ENCODE measurements at places on chromosomes 13 and 19.

- peak; percentile 43 for DNase-seq
Observed at GRCh38 chr19:14561847-14562351, 10.0 kb downstream of the NDUFB7 start.

GRCh38 chr19:1362387-1363257 lies 21.1 kb upstream of the NDUFS7 start:
- DNase-seq: no peak

DNA sequence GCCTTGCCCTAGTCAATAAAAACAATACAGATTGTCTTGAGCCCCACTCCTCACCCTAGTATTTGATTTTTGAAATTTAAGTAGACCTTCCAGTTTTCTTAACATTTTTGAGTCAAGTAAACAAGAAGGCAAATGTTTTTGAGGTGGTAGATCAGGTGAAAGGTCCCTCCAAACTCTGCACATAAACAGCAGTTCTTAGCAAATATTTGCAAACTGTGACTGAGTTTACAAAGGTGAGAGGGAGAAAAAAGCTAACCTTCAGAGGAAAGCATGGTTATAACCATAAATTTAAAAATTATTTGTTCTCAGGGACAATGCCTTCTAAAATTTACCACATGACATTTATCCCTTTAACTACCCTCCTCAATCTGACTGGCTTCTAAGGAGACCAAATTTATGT lies 84.6 kb upstream of the PCDH17 start:
- DNase-seq: no peak

DNA sequence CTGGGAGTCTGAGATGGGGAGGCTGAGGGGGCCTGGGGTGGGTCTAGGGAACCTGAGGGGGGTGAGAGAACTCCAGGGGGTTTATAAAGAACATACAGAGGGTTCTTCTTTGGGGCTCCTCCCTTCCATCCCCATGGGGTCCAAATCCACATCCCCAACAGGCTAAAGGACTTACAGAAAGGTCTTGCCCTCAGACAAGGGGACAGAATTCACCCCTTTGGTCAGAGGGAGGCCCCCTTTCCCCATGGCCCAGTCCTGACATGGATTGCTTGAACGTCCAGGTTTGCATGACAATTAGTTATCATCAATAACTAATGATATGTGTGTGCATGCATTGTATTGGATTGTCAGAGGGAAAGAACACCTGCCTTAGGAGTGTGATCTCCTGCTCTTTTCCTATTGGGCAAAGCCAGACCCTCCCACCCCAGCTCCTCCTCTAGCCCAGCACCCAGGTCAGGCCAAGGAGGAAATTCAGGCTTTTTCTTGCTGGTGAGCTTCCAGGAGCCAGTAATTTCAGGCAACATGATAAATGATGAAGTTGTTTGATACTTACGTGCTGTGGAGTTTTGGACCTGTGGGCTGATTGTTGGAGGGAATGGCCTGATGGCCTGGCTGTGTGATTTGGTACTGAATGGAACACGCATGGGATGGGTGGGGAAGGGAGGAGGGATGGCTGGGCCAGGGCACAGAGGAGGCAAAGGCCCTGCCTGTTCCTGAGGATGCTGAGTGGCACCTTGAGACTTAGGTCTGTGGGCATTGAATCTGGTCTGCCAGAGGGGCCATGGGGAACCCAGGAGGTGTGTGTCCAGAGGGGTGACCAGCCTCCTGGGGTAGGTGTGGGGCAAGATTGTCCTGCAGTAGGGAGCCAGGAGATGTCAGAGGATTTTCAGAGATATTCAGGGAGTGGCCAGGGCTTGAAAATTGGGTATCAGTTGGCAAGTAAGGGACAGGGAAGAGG lies 1.1 kb downstream of the KLHL26 start:
- DNase-seq: no peak

DNA sequence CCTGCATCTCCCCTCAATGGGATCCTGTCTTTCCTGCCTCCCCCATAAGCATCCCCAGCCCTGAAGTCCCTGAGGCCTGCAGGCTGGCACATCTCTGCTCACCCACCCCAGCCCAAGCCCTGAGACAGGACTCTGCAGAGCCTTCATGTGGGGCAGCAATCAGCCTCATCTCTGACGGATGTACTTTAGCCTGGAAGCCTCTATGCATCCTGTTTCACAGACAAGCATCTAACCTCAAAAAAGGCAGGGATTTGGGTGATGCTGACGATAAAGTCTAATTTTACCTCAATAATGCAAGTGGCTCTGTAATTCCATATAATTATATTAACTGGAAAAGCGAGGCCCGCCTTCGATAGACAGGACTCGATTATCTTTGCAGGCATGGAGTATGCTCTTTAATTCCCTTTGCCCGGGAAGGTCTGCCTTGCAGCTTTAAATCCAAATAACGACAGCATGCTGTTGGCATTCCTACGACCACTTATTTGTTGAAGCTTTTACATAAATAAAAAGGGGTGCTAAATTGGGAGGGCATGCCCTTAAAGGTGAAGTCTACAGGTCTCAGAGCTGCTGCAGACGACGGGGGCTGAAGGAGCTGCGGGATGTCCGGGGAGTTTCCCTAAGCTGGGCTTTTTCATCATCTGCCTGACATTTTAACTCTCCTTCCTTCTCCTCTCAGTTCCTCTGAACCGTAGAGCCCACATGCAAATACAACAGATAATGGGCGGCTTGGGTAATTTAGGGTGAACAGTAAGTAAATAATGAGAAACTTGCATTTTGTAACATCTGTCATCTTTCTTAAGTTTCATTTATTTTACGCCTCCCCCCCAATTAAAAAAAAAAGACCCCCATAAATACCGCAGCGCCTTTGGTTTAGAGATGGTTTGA lies 211.5 kb downstream of the URI1 start:
- no peak for DNase-seq

DNA sequence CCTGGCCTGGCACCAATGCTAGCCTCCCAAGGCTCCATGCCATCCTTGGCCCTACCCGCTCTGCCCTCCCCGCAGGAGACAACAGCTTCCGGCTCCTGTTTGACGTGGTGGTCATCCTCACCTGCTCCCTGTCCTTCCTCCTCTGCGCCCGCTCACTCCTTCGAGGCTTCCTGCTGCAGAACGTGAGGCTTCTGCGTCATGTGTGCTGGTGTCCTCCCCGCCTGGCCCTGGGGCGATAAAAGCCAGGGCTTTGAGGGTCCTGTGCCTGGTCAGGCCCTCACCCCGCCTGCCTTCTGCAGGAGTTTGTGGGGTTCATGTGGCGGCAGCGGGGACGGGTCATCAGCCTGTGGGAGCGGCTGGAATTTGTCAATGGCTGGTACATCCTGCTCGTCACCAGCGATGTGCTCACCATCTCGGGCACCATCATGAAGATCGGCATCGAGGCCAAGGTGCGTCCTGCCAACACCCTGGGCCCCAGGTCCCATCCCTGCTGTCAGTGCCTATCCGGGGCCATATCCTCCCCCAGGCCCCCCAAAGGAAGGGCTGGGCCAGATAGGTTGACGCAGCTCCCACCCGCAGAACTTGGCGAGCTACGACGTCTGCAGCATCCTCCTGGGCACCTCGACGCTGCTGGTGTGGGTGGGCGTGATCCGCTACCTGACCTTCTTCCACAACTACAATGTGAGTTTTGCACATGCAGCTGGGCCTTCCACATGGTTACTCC lies 6.3 kb downstream of the MCOLN1 start:
- no peak for DNase-seq

- DNase-seq: no peak
Observed at GRCh38 chr13:71469626-71470025, 397.4 kb downstream of the DACH1 start.

DNA sequence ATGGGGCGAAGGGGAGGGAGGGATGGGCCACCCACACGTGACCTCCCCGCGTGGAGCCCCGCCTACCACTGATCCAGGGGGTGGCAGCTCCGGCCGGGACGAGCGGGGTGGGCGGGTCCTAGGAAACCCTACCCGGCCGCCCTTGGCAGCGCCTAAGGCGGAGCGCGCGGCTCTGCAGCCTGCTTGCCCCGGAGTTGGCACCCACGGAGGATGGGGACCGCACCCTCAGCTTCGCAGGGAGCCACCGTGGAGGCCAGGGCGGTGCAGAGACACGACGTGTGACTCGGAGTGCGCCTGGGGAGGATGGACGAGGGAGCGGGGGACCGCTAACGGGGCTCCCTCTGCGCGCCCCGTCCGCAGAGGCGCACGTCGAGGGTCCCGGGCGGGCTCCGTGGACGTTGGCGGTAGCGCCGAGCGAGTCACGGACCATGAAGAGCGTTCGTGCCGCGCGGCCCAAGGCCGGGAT lies at the start of gene RGS9BP:
Gene RGS9BP (plus strand): TSS at position 129 of the 466 bp plus-strand sequence. CDS start 416 bp downstream, outside the sequence.
- peak; percentile 70 for DNase-seq

DNA sequence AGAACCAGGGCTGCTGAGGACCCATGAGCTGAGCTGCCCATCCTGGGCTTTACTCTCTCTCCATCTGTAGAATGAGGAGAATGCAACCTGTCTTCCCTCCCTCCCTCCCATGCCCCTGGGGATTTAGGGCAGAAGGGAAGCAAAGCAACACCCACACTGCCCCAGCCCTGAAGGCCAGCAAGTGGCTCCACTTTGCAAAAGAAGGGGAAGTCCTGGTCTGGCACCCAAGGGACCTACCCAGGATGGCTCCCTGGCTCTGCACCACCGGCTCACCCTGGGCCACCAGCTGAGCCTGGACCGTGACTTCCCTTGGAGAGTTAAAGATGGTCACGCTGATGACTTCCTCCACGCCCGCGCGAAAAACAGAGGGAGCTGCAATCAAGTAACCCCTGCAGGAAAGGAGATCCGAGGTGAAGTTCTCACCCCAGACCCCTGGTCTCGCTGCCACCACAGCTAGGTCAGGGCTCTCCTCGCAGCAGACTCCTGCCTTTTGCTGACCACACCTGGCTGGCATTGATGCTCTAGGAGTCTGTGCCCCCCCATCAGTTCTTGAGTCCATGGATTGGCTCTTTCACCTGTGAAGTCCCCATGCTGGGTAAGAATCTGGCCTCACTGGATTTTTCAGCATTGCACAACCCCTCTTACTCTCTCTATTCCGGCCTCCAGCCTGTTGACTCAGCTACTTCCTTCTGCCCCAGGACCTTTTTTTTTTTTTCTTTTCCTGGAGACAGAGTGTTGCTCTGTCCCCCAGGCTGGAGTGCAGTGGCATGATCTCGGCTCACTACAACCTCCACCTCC lies 4.6 kb downstream of the CPAMD8 start:
- DNase-seq: peak; percentile 52

DNA sequence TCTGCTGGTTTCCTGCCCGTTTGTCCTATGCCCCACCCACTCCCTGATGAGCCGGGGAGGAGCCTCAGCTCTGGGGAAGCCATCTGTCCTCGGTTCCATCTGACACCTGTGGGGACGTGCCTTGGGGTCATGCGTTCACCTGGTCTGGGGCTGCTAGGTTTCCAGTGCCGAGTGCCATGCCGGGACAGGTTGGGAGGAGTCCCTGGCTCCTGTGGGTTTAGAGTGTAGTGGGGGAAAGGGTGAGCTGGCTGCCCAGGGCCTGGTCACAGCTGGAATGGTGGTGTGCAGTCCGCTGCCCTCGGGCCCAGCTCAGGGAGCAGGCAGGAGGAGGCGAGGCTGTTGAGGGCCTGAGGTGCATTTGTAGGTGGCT lies 2.5 kb downstream of the KDM4B start:
- DNase-seq: no peak

- DNase-seq: no peak
Observed at GRCh38 chr13:113741191-113741668, 17.8 kb upstream of the TMEM255B start.

- DNase-seq: no peak
Observed at GRCh38 chr19:2064395-2064787, 13.3 kb upstream of the MKNK2 start.

GRCh38 chr13:73367886-73368285 lies 309.1 kb downstream of the KLF5 start:
- no peak for DNase-seq

DNA sequence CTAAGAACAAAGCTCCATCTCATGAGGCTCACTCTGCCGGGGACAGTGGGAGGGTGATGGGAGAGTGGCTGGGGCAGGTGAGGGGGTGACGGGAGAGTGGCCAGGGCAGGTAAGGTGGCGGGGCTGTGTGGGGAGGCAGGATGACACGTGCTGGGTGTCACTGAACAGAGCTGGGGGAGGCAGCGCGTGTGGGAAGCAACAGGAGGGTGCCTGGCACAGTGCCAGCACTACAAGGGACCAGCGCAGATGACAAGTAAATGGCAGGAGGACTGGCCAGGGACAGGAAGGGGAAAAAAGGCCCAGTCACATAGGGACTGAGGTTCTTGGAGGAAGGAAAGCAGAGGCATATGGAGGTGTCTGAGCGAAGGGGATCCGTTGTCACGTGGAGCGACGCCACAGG lies 129.9 kb downstream of the RNF17 start:
- no peak for DNase-seq

DNA sequence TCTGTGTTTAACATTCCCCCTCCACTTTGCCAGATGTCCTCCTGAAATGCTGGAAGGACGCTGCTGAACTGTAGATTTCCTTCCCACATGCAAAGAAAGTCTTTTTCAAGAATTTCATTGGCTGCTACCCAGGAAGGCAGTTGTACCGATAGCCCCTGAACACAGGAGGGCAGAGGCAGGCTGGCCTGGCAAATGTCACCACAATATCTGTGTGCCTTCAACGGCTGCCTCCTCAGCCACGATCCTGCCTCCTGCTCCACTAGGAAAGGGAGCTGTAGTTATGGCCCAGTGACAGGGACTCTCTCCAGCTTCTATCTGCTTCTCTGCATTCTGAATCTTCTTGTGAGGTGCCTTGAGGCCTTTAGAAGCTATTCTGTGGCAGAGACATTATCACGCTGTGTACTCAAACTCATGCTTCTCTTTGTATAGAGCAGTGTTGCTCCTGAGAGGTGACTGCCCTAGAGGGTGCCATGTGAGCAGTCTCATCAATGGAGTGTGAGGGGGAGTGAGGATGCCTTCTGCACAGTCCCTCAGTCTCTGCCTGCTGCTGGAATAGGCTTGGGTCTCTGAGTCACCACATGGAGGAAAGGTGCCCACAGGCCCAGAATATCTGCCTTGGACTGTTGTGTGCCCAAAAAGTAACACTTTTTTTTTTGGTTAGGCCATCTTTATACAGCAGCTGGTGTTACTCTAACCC lies 279.8 kb downstream of the DNAJC15 start:
- DNase-seq: no peak

- no peak for DNase-seq
Observed at GRCh38 chr13:97856304-97856675, 97.2 kb upstream of the IPO5 start.

- DNase-seq: no peak
Observed at GRCh38 chr13:101383595-101383994, 32.7 kb downstream of the NALCN start.

GRCh38 chr19:43318796-43319314 lies 34.6 kb upstream of the CD177 start:
- DNase-seq: no peak

- no peak for DNase-seq
Observed at GRCh38 chr19:55482967-55483705, 1.9 kb upstream of the NAT14 start.
